ENCODE measurements at places on chromosomes 5 and 9. TPM values are rescaled to one million over a fixed set of nuclear protein-coding genes. Genes with fewer than 3 reads are reported as not detected.

The PCDHB12 gene
- 2.4 TPM for total RNA-seq

DNA sequence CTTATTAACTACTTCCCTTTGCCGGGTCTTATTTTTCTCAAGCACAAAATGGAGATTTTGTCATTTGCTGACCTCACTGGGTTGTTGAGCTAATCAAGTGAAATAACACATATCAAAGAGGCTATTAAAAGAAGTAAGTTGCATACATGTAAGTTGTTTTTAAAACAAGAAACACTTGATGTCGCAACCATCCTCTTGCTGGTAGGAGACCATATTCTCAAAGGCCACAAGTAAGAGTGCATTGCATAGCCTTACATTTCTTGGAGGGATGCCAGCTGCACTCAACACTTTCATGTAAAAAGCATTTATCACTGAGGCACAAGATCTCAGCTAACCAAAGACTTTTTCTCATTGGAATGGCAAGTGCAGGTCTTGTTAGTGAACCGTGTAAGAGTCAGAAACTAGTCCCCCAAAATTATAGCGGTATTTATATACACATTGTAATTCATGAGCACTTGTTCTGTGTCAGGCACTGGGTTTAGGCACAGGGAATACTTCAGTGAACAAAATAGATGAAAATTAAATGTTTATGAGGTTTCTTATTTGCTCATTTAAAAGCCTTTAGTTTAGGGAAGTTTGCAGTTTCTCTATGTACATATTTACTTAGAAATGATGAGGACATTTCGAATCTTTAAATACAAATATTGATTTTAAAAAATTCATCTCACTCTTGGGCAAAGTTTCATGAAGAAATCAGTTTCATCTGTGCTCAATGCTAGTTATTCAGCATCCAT is 72.0 kb downstream of the ZFAND5 start:
- H3K36me3 ChIP-seq: no peaks in the 10 kb centered on the region
- H3K27me3 ChIP-seq: peaks cover 1% of the 10 kb centered on the region

- DNase-seq: peak; percentile 94
- H3K4me3 ChIP-seq: peak overlapping the region; percentile 82
- no peaks in the 10 kb centered on the region for H3K27me3 ChIP-seq
- H3K36me3 ChIP-seq: peaks cover 7% of the 10 kb centered on the region
These were observed 645 bp downstream of the SAP30L start for GRCh38 chr5:154446195-154447088.

DNA sequence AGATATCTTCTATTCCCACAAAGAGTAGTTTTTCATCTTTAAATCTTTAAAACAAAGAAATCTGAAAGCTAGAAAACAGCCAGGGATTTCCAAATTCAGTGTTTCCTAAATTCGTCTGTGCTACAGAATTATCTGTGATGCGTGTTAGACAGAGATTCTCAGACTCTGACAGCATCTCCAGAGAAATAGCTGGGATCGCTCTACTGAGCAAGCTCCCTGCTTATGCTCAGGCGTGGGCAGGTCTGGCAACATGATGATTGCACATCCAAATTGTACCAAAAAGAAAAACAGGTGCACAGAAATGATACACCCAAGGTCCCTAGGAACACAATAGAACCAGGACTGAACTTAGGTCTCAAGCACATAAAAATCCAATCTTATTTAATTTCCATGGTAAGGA is 22.8 kb upstream of the CRHBP start:
- H3K27me3 ChIP-seq: peaks cover 3% of the 10 kb centered on the region
- H3K36me3 ChIP-seq: no peaks in the 10 kb centered on the region
- no peaks in the 10 kb centered on the region for H3K4me1 ChIP-seq
- no peak overlapping the region for H3K27ac ChIP-seq
- DNase-seq: no peak

DNA sequence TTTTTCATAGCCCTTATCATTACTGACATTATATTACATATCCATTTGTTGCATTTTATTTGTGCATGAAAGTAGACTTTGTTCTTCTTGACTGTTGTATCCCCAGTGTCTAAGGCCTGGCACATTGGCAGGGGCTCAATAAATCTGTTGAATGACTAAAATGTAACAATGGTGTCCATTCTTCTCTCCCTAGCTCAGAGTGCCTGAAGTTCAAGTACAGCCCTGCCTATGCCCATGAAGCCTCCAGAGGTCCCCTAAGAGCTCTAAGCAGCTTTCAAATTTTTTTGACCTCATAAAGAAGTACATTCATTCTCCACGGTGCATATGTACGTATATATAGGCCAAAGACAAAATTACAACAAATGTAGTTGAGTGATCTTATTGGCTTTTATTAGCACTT is 4.2 kb upstream of the BSPRY start:
- peaks cover 23% of the 10 kb centered on the region for H3K4me1 ChIP-seq
- H3K36me3 ChIP-seq: no peaks in the 10 kb centered on the region
- DNase-seq: no peak
- H3K27me3 ChIP-seq: peaks cover 11% of the 10 kb centered on the region

DNA sequence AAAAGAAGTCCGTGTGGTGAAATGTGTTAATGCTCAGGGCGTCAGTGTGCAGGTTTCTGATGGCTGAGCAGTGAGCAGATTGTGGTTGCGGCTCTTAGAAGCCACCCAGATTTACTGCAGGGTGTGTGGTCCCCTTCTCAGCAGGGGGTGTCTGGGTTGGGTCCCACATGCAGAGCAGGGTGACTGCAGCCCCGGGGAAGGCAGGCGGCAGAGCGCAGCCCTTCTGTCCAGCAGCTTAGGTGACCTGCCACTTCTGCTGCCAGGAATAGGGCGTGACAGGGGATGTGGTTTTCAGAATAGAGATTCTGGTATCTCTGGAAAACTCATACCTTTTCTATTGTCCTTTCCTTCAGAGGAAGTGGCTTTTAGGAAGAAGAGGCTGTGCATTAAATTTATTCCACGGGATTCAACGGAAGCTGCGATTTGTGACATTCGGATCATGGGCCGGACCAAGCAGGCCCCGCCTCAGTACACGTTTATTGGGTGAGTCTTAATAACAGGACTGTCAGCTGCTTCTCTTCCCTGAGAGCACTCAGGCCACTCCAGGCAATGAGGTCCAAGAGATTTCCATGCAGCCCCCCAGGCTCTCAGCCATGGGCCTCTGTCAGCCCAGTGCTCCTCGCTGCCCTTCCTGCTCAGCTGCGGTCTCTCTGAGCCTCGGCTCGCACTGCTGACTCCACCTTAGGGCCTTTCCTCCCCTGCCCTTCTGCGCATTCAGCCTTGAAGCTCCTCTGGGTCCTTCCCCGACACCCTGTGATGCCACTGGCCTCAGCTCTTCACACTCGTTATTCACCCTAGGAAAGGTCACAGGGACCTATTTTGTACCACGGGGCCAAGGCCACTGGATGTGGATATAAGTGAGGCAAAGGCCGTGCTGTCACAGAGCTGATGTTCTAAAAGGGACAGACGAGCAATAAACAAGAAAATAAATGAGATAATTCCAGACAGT is 65.4 kb downstream of the MVB12B start:
- H3K4me3 ChIP-seq: no peak overlapping the region
- no peak overlapping the region for H3K27ac ChIP-seq
- peaks cover 11% of the 10 kb centered on the region for H3K4me1 ChIP-seq
- H3K36me3 ChIP-seq: peaks cover 20% of the 10 kb centered on the region

DNA sequence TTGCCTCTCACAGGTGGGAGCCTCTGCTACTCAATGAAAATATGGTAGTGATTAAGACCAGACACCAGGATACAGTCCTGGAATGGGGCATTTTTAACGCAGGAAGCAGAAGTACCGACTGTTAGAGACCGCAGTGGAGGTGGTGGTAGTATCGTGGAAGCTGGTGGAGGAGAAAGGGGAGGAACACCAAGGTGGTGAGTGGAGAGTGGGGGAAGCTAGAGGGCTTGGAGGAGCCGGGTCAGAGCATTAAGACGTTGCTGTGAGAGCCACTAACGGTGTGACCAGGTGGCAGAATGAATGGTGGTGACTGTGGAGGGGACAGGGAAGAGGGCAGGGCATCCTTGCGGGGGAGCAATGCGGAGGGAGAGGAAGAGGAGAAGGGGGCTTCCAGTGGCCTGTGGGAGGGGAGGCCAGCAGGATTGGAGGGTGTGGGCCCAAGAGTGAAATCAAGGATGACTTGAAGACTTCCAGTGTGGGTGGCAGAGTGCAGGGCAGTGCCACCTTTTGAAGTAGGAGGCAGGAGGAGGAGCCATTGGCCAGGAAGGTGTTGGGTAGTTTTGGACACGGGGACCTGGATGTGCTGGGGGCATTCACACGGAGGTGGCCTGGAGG is 1.6 kb upstream of the UBAC1 start:
- no peaks in the 10 kb centered on the region for H3K36me3 ChIP-seq
- H3K27ac ChIP-seq: no peak overlapping the region
- H3K4me1 ChIP-seq: peaks cover 24% of the 10 kb centered on the region

DNA sequence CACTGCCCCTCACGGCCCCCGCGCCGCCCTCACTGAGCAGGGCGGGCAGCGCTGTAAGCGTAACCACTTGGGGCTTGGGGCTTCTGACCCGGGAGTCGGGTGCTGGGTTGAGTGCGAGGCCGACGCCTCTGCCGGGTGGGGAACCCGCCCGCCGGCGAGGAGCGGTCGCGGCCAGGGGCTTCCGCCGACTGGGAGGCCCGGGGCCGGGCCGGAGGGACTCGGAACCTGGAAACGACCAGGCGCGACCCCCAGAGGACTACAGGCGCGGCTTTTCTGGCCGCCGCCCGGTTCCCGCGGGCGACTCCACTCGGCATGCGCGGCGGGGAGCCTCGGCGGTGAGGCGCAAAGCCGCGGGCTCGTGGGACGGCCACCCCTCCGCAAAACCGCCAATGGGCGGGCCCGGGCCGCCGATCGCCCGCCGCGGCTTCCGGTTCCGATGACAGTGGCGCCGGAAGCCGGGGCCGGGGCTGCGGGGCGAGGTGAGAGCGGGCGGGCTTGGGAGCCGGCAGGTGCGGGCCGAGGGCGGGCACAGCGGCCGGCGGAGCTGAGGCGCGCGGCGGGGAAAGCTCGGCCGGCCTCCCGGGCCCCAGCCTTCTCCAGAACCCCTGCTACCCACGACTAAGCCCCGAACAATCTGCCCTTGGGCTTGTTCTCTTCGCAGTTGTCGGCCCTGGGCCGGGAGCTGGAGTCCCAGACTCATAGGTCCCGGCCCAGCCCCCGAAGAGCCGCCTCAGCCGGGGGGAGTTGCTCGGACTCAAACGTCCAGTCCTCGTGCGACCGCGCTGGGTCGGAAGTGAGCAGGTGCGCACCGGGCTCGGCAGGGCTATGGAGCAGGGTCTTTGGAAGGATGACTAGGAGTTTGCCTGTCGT is at the start of gene RMND5B:
Gene RMND5B, plus strand, starts transcription at position 439 of the 870 bp plus-strand sequence. CDS start 7,106 bp downstream, outside the sequence.
- peaks cover 16% of the 10 kb centered on the region for H3K4me1 ChIP-seq
- H3K27me3 ChIP-seq: no peaks in the 10 kb centered on the region
- H3K4me3 ChIP-seq: peak within 1 kb of the TSS; percentile 82
- peak within 1 kb of the TSS; percentile 81 for H3K27ac ChIP-seq

- peak overlapping the region; percentile 5 for H3K4me3 ChIP-seq
- peak overlapping the region; percentile 65 for H3K27ac ChIP-seq
- H3K27me3 ChIP-seq: no peaks in the 10 kb centered on the region
- DNase-seq: no peak
These were observed 107.1 kb downstream of the OXCT1 start for GRCh38 chr5:41763081-41763480.
